T-helper 1 cell (primary cell): ENCODE measurements at places on chromosomes 3 and 15.

DNA sequence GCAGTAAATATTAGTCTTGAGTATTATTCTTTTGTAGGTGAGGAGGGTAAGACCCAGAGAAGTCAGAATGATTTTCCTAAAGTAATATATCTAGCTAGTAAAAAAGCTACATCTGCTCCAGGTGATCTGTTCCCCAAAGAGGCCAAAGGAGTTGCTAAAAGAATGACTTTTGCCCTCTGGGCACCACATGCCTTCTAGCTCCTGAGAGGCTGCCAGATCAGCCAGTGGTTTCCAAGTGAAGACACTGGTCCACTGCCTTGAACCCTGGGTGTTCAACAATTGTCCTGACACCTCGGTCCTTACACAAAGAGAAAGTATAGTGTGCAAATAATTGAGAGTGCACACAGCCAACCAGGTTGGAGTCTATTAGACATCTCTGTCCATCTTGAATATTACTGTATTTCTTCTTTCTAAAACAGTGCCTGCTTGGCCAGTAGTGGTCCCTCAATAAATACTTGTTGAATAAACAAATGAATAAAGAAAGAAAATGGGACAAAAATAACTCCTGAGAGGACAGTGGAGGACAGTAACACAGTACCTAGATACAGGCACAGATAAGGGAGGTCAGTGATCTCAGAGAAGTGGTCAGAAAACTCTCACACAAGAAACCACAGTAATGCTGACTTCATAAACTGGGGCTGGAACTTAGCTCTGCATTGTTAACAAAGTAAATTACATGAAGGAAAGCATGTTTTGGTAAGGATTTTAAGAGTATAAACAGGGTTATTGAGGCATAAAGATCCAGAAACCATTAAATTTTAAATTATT lies 56.6 kb upstream of the CSTA start:
- DNase-seq = no peak

- no peak for DNase-seq
These were observed 213.1 kb downstream of the TBC1D2B start for GRCh38 chr15:77864211-77865105.

GRCh38 chr3:66037986-66038369 lies 740 bp downstream of the MAGI1 start:
- DNase-seq = no peak

DNA sequence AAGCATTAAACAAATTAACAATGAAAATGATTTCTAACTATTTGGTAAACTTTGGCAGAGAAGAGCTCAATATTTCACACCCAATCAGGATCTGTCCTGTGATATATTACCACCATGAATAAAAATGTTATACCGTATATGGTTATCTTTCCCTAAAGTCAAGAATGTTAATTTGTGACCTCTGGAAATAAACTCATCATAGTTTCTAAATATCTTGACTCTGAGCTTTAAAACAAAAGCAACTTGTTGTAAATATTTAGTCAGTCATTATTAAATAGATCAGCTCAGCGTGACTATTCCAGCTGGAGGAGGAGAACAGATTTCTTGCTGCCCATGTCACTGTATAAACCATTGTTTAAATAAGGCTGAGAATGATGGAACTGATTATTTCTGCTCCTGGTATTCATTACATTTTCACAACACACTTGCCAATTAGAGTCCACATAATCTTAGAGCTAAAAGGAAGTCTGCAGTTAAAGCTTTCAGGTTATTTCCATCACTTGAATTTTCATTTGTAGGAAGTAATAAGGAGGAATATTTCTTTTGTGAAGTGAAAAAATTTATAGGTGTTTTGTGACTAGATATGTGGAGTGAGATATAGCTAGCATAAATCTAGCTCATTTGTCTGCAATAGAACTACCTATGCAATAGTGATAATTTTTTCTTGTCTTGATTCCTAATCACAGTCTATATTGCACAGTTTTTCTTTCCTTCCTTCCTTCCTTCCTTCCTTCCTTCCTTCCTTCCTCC lies 106.5 kb upstream of the P2RY1 start:
- DNase-seq = no peak

- DNase-seq = no peak
These were observed 332.5 kb upstream of the TPRG1 start for GRCh38 chr3:188839187-188839695.

GRCh38 chr3:30034246-30034991 lies 572.0 kb upstream of the TGFBR2 start:
- DNase-seq = no peak

DNA sequence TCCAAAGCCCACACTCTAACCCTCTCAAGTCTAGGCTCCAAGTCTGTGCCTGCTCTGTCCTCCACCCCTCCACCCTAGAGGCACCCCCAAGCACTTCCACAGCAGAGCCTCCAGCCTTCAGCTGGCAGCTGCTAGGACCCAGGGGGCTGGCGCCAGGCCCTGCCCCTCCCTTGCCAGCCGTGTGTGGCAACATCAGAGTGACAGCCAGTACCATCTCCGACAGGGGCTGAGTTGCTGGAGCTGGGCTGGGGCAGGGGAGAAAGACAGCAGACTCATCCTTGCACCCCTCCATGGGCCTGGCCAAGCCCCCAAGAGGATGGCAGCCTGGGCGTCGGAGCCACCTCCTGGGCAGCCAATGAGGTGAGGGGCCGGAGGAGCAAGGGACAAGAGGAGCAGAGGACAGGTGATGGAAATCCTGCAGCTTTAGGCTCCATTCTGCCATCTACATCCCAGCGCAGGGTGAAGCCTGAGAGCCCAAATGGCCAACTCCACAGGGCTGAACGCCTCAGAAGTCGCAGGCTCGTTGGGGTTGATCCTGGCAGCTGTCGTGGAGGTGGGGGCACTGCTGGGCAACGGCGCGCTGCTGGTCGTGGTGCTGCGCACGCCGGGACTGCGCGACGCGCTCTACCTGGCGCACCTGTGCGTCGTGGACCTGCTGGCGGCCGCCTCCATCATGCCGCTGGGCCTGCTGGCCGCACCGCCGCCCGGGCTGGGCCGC lies at the start of gene GPR62:
Gene GPR62 (plus strand): TSS at position 207 of the 718 bp plus-strand sequence. CDS start 272 bp downstream, at position 479.
- no peak for DNase-seq

- no peak for DNase-seq
These were observed 79.8 kb upstream of the SOX2 start for GRCh38 chr3:181631901-181632300.

GRCh38 chr3:77323626-77324025 lies 283.7 kb downstream of the ROBO2 start:
- DNase-seq = no peak

DNA sequence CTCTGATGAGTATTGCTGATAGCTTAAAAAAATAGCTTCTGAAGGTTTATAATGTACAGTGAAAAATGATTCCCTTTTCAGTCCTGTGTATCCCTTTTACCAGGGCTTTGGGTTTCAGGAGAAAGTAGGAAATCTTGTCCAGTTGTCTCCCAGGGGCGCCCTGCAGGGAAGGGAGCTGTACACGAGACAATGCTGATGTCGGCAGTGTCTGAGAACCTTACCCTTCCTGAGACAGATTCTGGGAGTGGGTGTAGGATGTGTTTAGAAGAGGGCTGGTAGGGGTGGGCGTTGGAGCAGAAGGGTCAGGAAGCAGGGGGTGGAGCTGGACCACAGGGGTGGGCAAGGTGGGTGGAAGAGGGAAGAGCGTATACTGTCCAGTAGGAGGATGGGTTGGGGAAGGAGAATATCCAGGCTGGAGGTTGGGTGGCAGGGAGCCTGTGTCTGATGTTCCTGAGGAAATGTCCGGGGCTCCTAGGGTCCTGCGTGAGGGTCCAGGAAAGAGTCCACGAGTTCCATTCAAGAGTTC lies 5.6 kb downstream of the THPO start:
- DNase-seq = no peak

DNA sequence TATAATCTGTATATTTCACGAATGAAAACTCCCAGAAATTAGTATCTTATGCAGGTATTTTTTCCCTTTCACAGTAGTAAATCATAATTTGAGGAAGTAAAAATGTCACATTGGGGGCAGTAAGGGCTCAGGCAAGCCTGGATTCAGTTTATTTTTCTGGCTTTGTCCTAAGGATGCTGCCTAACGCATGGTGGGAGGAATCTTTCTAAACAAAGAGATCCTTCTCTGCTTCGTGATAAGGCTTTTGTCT lies 35.7 kb downstream of the DNASE1L3 start:
- DNase-seq = no peak

- DNase-seq = no peak
These were observed 66.2 kb downstream of the MCTP2 start for GRCh38 chr15:94297558-94297957.

DNA sequence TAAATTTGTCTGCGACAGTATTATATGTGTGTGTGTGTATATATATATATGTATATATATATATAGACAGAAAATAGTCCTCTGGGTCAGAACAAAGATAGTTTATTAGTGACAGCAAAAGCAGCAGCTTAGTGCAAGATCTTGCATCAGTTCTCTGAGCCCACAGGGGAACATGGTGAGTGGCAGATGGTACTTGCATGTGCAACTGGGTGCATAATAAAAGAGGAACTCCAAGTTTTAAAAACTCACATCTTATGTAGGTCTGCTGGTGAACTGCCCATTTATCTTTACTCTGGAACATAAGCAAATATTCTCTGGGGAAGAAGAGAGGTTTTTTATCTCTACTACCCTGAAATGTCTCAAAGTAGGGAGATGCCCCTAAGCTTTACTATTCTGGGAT lies 276.4 kb downstream of the POLQ start:
- DNase-seq = no peak

DNA sequence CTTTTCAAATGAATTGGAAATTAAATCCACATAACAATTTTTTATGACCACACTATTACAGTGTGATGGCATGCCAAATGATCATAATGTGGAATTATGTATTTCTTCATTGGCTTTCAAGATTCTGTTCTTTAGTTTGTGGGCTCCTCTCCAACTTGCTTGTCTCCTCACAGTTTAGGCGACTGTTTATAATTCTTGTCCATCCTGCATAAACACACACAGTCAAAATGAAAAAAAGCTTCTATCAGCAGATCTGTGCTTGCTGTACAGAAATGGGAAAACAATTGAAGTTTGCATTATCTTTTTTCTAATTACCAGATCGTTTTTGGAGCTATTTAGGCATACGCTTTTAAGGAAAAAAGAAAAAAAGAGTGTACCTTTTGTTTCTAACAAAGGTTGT lies 37.0 kb downstream of the OPA1 start:
- no peak for DNase-seq

- no peak for DNase-seq
These were observed 4.2 kb upstream of the RPL29 start for GRCh38 chr3:51999846-52000245.

- DNase-seq = no peak
These were observed 34.3 kb upstream of the PPP4R2 start for GRCh38 chr3:72962317-72962716.

DNA sequence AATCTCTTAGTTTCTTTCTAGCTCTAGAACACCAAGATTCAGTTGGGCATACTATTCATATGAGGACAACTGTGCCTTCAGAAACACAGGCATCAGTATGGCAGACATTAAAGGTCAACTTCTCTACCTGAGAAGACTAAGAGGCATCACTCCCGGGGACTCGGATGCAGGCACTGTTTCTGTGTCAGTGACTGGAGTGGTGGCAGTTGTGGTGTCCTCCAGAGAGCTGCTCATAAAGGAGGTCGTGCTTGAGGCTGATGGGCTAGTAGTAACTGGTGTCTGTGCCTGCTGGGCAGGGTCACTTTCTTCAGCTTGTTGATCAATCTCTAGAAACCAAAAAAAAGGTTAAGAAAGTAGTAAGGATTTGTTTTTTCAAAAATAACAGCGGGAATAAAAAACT lies 75.2 kb downstream of the FBXL22 start:
- no peak for DNase-seq

GRCh38 chr15:91624353-91624968 lies 229.0 kb upstream of the SLCO3A1 start:
- no peak for DNase-seq

DNA sequence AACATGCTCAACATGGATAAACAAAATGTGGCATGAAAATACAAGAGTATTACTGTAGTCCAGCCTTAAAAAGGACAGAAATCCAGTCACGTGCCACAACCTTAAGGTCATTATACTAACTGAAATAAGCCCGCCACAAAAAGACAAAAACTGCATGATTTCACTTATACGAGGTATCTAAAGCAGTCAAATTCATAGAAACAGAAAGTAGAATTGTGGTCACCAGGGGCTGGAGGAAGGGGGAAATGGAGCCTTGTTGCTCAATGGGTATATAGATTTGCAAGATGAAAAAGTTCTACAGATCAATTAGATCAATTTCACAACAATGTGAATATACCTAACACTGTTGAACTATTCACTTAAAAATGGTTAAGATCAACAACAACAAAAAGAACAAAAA lies 7.4 kb downstream of the GLB1 start:
- no peak for DNase-seq

DNA sequence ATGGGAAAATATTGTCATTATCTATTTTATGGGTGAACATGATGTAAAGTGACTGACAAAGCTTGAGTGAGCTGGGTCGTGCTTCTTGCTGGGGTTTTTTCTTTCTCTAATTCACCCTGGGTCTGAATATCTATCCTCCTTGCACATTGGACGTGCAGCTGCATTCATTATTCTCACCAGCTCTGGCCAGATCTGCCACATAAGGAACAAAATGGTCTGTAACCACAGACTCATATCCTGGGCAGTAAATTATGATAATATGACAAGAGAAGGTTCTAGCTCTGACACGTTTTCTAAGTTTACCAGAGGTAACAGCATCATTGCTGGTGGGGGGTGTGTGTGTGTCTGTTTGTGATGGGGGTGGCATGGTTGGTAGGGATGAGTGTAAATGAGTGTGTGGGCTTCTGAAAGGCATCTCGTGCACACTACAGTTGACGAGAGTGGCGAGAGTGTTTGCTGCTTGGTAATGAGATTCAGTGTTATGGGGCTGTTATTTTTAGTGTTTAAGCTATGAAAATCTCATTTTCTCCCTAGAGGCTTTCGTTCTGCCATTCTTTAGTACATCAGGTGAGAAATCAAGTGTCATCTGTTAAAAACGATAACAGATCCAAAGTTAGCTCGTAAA lies 418.4 kb downstream of the PDCD6IP start:
- no peak for DNase-seq

GRCh38 chr15:90291679-90292356 lies 26.3 kb downstream of the NGRN start:
- DNase-seq = no peak

DNA sequence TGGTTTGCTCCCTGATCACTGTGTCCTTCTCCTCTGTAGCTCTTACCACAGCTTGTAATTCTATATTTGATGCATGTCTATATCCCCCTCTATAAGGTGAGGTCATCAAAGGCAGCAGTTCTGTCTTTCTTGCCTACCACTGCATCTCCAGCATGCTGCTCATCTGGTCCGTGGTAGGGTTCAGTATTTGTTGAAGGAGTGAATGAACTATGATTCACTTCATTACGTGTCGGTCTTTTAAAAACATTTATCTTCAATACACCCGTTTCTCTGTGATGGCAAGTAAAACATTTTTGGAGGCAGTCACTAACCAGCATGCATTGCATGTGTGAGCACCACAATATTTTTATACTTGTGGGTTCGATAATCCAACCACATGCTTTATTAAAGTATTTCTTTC lies 27.6 kb downstream of the CHST14 start:
- no peak for DNase-seq

- DNase-seq = no peak
These were observed 222.3 kb downstream of the MEIS2 start for GRCh38 chr15:36877796-36878683.
